ENCODE measurements at places on chromosomes 7 and 10.

DNA sequence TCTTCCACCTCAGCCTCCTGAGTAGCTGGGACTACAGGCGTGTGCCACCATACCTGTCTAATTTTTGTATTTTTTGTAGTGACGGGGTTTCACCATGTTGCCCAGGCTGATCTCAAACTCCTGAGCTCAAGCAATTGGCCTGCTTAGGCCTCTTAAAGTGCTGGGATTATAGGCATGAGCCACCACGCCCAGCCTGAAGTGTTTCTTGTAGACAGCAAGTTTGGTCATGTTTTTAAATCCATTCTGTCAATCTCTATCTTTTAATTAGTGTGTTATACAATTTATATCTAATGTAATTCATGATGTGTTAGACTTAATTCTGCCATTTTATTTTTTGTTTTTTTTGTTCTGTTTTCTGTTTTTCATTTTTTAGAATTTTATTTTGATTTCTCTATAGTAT, 17.2 kb upstream of the MXI1 start:
- no peak for DNase-seq

DNA sequence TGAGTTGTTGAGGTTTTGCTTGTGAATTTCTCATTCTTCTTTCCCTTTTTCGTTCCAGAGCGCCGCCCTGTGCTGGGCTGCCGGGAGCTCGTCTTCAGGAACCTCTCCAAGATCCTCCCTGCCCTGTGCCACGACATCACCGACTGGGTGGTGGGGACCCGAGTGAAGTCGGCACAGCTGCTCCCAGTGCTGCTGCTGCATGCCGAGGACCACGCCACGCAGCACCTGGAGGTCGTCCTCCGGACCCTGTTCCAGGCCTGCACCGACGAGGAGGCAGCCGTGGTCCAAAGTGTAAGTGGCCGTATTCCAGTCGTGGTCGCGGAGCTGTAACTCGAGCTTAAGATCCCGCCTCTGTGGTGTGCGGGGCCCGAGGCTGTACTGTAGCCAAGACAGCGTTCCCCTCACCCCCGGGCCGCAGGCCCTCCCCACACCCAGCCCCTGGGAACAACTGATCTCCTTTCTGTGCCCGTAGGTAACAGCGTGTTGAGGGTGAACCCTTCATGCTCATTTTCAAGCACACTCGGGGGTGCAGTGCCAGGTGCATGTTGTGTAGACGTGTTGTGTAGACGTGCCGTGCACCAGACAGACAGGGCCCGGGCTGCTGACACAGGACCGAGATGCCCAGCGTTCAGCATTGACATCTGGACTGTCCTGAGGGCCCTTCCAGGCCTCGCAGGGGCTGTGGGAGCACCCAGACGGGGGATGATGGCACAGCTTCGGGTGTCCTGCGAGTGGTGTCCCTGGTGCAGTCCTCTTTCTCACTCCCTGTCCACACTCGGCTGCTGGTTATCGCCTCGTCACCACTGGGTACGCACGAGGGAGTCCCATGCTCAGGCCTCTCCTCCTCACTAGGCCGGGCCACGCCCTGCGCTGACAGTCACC, 27.7 kb upstream of the PRKAR1B start:
- no peak for DNase-seq

GRCh38 chr10:35493196-35494118, 111.7 kb upstream of the GJD4 start:
- no peak for DNase-seq

GRCh38 chr10:15877836-15878576, 17.7 kb upstream of the MINDY3 start:
- no peak for DNase-seq

- no peak for DNase-seq
Measured at GRCh38 chr7:148403466-148403993, 187.0 kb upstream of the C7orf33 start.

DNA sequence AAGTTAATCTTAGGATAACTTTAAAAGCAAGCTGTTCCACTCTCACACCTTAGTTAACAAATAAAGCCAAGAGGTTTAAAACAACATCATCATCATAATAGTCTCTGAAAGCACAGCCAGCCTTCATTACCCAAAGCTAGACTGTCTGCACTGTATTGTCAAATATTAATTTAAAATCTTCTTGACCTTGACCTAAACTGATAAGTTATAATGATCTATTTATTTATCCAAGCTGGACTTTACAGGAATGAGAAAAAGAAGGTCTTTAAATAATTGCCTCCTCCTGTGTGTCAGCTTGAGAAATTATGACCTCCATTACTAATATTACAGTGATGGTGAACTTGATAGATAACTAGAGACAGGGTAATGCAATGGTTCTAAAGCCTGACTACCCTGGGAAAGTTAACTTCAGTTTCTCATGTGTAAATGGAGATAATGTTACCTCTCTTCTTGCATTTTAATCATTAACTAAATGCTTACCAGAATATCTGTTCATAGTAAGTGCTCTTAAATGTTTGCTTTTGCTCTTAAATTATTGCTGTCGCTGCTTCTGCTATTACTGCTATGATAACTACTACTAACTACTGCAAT, 111.0 kb downstream of the KAT6B start:
- DNase-seq = no peak

GRCh38 chr7:95736635-95737034, 35.7 kb upstream of the DYNC1I1 start:
- DNase-seq = no peak

DNA sequence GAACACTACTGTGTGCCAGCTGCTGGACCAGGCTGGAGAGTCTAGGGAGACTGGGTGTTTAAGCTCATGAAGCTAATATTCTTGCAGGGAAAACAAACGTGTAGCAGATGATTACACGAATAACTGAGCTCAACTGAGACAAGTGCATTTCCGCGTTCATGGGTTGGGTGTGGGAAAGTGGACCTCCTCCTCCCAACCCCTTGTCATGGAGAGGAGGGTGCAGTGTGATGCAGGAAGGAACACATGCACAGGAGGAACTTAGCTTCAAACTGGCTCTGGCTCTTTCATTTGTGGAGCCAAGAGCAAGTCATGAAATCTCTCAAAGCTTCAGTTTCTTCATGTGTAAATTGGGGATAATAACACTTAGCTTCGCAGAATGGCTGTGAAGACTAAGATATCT, 204.3 kb downstream of the ARHGAP12 start:
- DNase-seq = no peak

DNA sequence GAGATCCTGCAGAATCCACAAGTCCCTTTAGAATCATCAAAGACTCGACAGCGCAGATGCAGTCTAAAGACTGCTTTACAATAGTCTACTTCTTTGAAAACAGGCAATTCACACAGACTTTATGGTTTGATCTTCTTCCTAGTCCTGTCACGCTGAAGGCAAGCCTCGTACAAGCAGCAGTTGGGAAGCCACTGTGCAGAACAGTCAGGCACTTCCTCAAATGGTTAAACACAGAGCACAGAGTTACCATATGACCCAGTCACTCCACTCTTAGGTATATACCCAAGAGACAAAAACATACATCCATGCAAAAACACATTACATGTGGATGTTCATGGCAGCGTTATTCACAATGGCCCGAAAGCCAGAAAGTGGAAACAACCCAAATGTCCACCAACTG, 41.4 kb downstream of the LRRC20 start:
- DNase-seq = no peak

GRCh38 chr7:31432176-31432575, 81.7 kb upstream of the ITPRID1 start:
- DNase-seq = no peak

DNA sequence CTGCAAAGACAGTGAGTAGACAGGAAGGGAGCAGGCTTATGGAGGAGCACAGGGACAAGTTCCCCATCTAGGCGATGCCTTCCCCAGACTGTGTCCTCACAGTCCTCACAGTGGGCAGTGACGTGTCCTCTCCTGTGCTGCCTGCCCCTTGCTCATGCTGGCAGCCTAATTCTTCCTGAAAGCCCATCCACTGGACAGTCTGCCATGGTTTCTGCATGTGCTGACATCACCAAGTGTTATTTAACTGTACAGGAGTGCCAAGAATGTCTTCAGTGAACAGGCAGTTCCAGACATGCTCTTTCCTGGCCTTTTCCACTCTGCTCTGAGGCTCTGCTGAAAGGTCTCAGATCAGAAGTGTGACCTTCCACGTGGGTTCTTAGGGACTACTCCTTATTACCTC, 54.1 kb downstream of the ZNF248 start:
- DNase-seq = no peak

- no peak for DNase-seq
Measured at GRCh38 chr7:21641546-21641945, 98.7 kb downstream of the DNAH11 start.

GRCh38 chr10:26290236-26290635, 73.7 kb downstream of the GAD2 start:
- DNase-seq = no peak

GRCh38 chr10:58326967-58327381, 7.8 kb upstream of the UBE2D1 start:
- DNase-seq = no peak

Data from NAMALWA (cell line).